ENCODE measurements at places on chromosomes 4 and X.
A peak's percentile ranks its signal among the peaks of the same experiment; 100 is the strongest.

DNA sequence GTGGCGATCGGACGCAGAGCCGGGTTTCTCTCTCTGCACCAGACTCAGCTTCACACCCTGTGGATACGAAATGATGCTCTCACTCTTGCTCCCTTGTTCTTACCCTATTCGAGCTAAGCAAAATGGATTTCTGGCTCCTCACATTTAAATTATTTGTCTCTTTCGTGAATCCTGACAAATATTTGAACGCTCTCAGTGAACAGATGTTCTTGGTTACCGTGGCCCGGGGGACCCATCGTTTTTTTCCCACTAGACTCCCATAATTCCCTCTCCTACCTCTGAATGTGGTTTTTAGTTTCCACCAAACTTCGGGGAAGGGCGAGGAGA, 630 bp downstream of the SMARCA5 start:
- no peak for DNase-seq

DNA sequence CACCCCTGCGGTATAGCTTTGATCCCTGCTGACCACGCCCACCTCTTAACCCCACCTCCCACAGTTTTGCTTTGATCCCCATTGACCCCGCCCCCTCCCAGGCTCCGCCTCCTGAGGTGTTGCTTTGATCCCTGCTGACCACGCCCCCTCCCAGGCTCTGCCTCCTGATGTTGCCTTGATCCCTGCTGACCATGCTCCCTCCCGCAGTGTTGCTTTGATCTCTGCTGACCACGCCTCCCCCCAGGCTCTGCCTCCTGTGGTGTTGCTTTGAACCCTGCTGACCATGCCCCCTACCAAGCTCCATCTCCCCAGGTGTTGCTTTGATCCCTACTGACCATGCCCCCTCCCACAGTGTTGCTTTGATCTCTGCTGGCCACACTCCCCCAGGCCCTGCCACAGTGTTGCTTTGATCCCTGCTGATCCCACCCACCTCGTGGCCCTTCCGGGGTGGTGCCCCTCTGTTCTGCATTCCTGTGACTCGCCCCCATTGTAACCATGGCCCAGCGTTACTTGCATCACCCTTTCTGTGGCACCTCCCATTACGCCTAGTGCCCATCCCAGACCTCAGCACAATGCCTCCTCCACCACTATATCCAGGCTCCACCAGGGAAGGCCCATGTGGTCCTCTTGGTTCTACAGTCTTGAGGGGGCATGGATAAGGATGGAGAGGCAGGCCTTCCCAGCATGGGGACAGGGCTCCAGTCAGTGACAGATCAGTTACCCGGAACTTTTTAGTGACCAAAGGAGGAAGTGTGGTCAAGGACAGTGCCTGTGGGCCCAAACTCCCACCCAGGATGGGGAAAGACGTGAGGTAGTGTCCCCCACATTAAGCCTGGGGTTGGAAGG, 70.8 kb downstream of the ADRA2C start:
- peak; percentile 31 for DNase-seq

DNA sequence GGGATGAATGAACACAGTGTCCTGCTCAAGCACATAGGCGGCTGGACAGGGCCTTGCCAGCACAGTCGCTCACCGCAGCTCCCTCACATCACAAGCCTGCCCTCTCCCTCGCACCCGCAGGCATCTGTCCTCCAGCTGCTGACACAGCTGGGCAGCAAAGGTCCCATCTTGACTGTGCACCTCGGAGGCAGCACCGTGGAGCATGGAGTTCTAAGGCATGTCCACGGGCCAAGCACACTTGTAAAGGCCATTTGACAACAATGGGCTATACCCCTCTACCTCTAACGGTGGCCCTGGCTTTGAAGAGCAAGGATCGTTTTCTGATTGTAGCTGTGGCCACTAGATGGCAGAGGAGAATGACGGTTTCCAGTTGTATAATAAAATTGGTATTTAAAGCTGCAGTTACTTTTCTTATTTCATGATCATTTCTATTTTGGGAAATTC, 53.8 kb downstream of the APLN start:
- peak; percentile 36 for DNase-seq

DNA sequence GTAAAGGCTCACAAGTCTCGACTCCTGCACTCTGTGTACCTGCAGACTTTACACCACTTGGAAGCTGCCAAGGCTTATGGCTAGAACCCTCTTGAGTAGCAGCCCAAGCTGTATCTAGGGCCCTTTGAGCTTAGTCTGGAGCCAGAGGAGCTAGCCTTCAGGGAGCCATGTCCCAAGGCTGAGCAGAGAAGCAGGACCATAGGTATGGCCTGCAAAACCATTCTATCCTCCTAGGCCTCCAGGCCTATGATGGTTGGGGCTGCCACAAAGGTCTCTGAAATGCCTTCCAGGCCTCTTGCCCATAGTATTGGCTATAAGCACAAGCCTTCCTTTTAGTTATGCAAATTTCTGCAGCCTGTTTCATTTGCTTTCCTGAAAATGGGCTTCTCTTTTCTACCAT, 380.7 kb upstream of the CPXCR1 start:
- no peak for DNase-seq

GRCh38 chr4:101201421-101201820, 145.9 kb downstream of the PPP3CA start:
- no peak for DNase-seq

- DNase-seq = no peak
Measured at GRCh38 chrX:38225093-38225492, 4.4 kb upstream of the SRPX start.

DNA sequence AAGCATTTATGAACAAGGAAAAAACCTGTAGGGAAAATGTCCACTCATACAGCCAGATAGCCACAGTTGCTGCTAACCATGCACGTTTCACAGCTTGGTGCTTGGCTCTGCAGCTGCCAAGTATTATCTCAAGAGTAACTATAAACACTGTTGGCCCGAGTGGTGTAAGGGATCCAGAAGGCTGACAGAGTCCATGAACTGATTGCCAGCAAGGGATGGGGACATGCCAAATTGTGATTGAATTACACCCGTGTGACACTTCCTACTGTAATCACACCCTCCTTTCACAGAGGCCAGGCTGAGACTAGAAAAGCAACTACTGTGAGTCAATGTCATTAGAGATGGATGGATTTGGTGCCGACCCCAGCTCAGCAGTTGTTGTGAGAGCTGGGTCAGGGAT, 223.9 kb upstream of the ANKRD50 start:
- no peak for DNase-seq

DNA sequence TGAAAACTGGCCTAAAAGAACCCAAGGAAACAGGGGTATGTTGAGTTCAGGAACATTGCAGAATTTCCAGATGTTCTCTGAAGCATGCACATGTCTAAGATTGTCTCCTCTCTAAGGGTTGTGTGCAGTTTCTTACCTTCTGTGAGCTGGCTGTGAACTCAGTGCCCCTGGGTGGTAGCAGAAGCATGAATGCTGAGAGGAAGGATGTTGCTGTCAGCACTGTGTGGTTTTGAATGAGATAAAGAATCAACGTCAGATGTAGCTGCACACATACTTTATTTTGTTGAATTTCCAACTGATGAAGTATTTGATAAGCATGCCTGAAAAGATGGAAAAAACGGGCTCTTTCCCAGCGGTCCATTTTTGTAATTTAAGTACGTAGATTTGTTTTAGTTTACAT, 23.8 kb upstream of the CD38 start:
- peak; percentile 51 for DNase-seq

GRCh38 chr4:153142700-153143438, 61.4 kb upstream of the TRIM2 start:
- DNase-seq = peak; percentile 54

GRCh38 chrX:40057405-40057804, 40.4 kb downstream of the BCOR start:
- no peak for DNase-seq

GRCh38 chrX:53471346-53471745, 37.2 kb upstream of the HSD17B10 start:
- DNase-seq = no peak

GRCh38 chrX:25523574-25524540, 508.1 kb upstream of the ARX start:
- peak; percentile 17 for DNase-seq

GRCh38 chrX:56130031-56130430, 102.1 kb upstream of the KLF8 start:
- no peak for DNase-seq

GRCh38 chr4:60865273-60865672, 334.9 kb upstream of the ADGRL3 start:
- DNase-seq = no peak

- no peak for DNase-seq
Measured at GRCh38 chrX:18203631-18204030, 17.1 kb downstream of the BEND2 start.

DNA sequence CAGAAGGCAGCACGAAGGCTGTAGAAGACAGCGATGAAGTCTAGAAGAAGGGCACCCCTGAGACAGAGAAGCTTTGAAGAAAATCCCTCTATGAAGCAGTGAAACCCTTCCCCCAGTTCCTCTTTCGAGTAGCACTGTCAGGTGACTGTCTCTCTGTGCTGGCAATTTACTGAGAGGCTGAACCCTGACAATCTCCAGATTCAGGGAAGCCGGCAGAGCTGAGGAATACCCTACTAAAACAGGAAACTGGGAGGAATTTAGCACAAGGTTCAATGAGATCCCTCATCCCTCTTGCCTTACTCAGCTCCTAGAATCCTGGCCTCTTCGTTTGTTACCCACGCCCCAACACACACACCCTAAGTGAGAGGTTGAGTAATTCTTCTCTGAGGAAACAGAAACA, 239.7 kb upstream of the NOCT start:
- DNase-seq = no peak

GRCh38 chr4:14920237-14920636, 82.0 kb upstream of the CPEB2 start:
- no peak for DNase-seq

DNA sequence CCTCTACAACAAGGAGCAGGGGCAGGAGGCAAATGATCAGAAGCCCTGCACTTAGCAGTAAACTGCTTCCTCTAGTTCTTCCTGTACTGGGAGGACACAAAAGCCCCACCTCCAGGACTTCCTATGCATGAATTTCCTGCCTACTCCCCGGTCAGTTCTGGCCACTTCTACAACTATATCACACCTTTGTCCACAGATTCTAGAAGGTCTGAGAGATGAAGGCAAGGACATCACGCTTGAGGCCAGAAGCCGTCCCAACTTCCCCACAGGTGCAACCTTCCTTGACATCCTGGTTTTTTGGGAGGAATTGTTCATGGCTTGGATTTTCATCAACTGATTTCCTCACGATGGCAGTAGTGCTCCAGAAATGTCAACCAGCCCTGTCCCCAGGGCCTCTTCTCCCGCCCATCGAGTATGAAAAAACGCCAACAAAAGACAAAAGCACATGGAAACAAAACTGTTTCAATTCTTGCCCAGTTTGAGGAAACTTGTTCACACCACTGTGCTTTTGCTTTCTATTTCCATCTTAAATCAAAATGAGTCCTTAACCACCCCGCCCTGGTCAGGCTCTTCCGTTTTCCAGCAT, 206.5 kb upstream of the STK26 start:
- peak; percentile 90 for DNase-seq

DNA sequence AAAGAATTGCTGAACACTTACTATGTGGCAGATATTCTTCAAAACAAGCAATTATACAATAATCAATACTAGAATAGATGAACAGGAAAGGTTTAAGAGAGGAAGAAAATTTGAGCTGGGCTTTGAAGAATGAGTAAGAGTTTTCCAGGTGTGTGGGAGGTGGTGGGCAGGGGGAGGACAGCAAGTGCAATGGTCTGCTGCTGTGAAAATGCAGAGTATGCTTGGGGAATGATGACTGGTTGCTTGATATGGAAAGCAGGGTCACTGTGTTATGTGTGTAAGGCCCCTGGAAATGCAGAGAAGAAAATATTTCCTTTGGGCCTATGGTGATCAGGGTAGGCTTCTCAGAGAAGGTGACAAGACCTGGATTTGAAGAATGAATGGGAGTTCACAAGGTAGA, 300.3 kb downstream of the CAMK2D start:
- no peak for DNase-seq

DNA sequence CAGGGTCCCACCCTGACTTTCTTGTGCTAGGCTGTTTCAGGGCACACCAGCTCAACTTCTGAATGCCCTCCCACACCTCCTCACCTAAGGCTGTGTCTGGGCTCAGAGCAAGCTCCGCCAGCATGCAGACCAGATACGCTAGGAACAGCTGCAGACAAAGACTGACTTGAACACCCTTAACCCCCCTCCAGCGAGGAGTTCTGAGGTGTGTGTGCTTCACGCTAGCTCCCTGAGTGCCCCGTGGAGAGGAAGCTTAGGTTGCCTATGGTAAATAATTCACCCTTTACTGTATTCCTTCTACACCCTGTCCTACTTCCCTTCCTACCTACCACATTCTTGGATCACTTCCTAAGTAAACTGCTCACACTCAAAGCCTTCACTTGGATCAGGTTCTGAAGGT, 115.0 kb downstream of the VCX3B start:
- no peak for DNase-seq

DNA sequence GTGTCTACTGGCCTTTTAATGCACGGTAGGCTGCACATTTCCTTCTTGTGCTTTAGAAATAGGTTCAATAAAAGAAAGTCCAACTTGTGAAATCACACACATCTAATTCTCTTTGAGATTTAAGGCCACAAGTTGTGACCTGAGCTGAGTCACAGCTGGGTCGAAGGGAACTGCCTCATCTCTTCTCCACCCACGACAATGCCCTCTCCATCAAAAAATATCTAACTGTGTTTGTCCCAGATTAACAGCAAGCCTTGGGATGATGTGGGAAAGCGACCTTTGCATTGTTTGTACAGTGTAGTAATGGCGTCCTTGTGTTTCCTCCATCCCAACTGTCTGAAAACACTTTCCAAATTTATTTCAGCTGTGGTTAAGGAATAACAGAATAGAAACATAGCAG, 168.9 kb downstream of the AMELX start:
- DNase-seq = no peak

DNA sequence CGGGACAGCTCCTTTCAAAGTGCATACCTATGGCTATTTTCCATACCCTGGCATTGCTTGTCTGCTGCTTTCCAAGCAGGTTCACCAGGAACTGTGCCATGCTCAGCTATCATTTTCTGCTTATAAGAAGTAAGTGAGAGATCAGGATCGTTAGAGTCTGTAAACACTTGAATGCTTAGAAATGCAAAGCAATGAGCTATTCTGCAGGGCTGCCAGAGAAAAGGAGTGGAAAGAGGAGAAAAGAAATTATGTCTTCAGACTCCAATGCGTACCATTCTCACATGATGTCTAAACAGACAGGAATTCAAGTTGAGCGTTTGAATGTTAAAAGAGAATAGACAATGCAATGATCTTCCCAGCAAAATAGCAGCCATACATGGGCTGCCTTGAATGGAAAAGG, 245.5 kb upstream of the SLC7A11 start:
- DNase-seq = no peak

DNA sequence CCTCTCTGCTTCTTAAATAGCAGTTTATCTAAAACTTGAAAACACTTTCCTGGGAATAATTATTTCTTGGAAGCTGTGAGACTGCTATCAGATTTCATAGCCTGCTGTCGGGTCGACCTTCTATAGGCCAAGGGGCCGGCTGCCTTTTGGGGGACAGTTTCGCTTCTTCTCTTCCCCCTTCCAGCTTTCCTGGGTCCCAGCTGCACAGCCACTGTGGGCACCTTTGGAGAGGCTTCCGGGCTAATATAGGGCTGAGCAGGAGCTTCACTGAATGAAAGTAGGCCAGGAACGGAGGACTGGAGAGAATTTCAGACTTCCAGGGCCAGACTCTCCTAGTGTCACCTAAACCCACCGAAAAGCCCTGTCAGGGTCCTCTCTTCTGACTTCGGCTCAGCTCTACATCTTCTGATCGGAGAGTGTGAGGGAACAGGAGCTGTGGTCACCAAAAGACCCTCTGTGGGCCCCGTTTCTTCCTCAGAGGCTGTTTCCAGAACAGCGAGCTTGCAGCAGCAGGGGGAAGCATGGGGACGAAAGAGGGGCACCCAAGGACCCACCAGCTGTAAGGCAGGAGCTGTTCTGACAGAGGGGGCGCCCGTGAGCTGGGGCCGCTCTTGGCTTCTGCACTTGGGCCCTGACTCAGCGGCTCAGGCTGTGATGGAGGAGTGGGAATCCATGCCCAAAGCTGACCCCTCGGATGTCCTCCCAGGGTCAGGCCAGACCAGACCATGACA, 620.6 kb downstream of the BCOR start:
- DNase-seq = no peak

Measured in activated CD4-positive, alpha-beta T cell treated with anti-CD3 and anti-CD28 coated beads, Interleukin-2, Interleukin-6, amounts not matched to agents 100 ng/mL and 50 ng/mL, durations not matched to agents 16 hours and 8 hours (primary cell).